ENCODE measurements at places on chromosomes 4 and X. TPM values are rescaled to one million over a fixed set of nuclear protein-coding genes. Genes with fewer than 3 reads are reported as not detected.
A peak's percentile ranks its signal among the peaks of the same experiment; 100 is the strongest.

DNA sequence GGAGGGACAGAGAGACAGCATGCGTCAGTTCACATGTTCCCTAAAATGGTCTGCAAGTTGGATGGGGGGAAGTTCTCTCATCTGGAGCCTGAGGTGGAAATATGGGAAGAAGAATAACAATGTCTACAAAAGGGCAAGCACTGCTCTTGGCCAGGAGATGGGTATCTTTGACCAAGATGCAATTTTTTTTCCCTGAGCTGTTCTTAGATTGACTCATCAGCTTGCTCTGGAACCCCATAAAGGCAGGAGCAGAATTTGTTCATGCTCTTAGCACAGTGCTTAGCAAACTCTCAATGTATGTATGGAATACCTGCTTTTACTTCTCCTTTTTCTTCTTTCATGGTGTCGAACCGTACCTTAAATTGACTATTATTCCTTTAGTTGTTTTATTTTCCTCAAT, 90.5 kb upstream of the ZNF827 start:
- no peaks in the 10 kb centered on the region for H3K36me3 ChIP-seq
- H3K4me3 ChIP-seq: no peak overlapping the region
- peak overlapping the region; percentile 0 for H3K27ac ChIP-seq

GRCh38 chrX:25207803-25208475, 192.2 kb upstream of the ARX start:
- H3K4me1 ChIP-seq: no peaks in the 10 kb centered on the region
- H3K27ac ChIP-seq: no peak overlapping the region

The ZCCHC18 gene
- 0.69 TPM for total RNA-seq

GRCh38 chr4:25449270-25449669, 72.2 kb downstream of the ANAPC4 start:
- DNase-seq: no peak
- peaks cover 2% of the 10 kb centered on the region for H3K4me1 ChIP-seq
- no peaks in the 10 kb centered on the region for H3K36me3 ChIP-seq
- H3K27ac ChIP-seq: no peak overlapping the region
- no peak overlapping the region for H3K4me3 ChIP-seq

GRCh38 chr4:23368081-23368697, 521.7 kb downstream of the PPARGC1A start:
- H3K4me3 ChIP-seq: no peak overlapping the region
- H3K27me3 ChIP-seq: no peaks in the 10 kb centered on the region
- H3K36me3 ChIP-seq: no peaks in the 10 kb centered on the region
- H3K27ac ChIP-seq: no peak overlapping the region
- H3K4me1 ChIP-seq: no peaks in the 10 kb centered on the region

The VCX2 gene
- total RNA-seq: not detected

The GDPD2 gene
- 0.19 TPM for total RNA-seq

DNA sequence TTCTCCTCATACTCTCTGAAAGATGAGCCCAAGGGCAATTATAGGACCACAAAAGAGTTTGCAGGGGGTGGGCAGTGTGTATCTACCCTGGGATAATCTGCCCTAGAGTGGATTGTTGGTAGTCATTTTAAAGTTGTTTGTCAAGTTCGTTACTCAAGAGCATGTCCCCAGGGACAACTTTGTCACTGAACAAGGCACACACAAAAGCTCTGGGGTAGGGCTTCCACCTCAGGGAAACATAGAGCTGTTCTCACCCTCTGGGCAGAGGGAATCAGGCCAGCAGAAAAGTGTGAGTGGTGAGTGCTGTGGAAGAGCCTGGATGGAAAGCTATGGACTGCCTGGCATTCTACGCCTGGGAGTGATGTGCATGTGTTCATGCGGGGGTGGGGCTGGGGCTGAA, 23.3 kb upstream of the LEF1 start:
- H3K27ac ChIP-seq: no peak overlapping the region
- peaks cover 11% of the 10 kb centered on the region for H3K4me1 ChIP-seq

GRCh38 chr4:155624478-155624877, 42.2 kb upstream of the GUCY1A1 start:
- no peak overlapping the region for H3K27ac ChIP-seq
- no peak overlapping the region for H3K4me3 ChIP-seq
- no peaks in the 10 kb centered on the region for H3K36me3 ChIP-seq
- H3K27me3 ChIP-seq: no peaks in the 10 kb centered on the region

DNA sequence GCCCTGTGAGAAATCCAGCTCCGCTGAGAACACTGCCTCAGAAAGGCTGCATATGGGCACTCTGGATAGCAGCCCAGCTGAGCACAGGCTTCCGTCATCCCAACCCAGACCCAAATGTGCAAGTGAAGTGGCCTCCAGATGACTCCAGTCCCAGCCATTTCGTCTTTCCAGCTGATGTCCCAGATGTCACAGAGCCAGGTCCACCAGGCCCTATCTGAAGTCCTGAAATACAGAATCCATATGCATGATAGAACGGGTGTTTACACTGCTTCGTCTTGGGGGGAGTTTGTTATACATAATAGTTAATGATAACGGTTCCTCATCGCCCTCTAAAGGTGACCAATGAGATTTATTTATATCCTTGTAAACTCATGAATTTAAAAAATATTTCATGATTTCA, 72.6 kb upstream of the TRIM2 start:
- H3K27me3 ChIP-seq: peaks cover 31% of the 10 kb centered on the region
- no peaks in the 10 kb centered on the region for H3K36me3 ChIP-seq
- no peak overlapping the region for H3K27ac ChIP-seq
- no peak for DNase-seq

GRCh38 chr4:169064296-169064695, 54.2 kb upstream of the CBR4 start:
- no peak overlapping the region for H3K4me3 ChIP-seq
- H3K36me3 ChIP-seq: no peaks in the 10 kb centered on the region
- H3K27me3 ChIP-seq: no peaks in the 10 kb centered on the region
- peaks cover 1% of the 10 kb centered on the region for H3K4me1 ChIP-seq
- H3K27ac ChIP-seq: no peak overlapping the region
- no peak for DNase-seq

- no peaks in the 10 kb centered on the region for H3K4me1 ChIP-seq
- DNase-seq: no peak
- no peaks in the 10 kb centered on the region for H3K27me3 ChIP-seq
- H3K4me3 ChIP-seq: no peak overlapping the region
Observed at GRCh38 chr4:4585012-4585670, 43.3 kb upstream of the STX18 start.

Measured in activated CD4-positive, alpha-beta T cell treated with anti-CD3 and anti-CD28 coated beads, Interleukin-2, amount 10 ng/mL, durations not matched to agents 24 days and 14 days (primary cell).